SK-N-SH treated with all-trans-retinoic acid at 6 μM for 48 hours (cell line): ENCODE measurements at places on chromosomes 11 and 22.
A peak's percentile ranks its signal among the peaks of the same experiment; 100 is the strongest.

GRCh38 chr11:114678125-114679036 is at the start of gene NXPE2:
Gene NXPE2, plus strand, starts transcription at chr11:114678527. Its CDS starts 49 bp downstream, at chr11:114678576.
- no peak for ATAC-seq

- no peak for ATAC-seq
Observed at GRCh38 chr11:77791301-77791700, 29.2 kb downstream of the RSF1 start.

DNA sequence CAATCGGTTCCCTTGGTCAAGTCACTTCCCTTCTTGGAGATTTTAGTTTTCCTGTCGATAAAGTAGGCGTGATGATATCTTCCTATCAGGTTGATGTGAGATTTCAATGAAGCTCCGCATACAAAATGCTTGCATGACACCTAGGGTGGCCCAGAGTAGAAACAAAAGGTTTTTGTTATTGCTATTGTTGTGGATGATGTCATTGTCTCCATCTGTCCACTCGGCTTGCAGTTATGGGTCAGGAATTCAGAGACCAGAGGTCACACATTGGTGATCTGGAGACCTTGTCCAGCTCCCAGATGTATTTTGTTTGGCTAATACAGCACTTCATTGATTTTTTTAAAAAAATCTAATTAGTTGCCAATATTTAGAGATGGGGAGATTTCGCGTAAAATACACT is 382.1 kb downstream of the MN1 start:
- no peak for ATAC-seq

DNA sequence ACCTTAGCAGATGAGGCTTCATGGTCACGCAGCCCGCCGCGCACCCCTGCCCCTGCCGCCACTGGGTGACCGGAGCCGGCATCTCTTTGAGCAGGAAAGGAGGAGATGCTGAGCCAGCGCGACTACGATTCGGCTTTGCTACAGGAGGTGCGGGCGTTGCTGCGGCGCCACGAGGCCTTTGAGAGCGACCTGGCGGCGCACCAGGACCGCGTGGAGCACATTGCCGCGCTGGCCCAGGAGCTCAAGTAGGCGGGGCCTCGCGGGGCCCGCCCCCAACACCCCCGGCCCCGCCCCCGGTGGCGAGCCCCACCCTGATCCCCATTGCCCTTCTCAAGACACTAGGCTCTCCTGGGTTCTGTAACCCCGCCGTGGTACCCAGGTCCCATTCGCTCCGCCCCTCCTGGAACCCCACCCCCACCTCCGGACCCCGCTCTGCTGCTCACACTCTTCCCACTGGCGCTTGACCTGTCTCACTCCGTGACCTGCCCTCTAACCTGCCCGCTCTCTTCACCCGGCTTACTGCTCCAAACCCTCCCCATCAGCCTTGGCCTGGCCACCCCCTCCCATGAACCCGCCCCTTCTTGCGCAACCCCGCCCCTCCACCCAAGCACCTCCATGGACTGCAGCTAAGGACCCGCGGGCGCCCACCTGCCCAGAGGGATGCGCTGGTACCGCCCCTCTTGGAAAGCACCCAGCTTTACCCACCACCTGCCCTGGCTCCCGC is 9.1 kb downstream of the CTSF start:
- no peak for ATAC-seq

DNA sequence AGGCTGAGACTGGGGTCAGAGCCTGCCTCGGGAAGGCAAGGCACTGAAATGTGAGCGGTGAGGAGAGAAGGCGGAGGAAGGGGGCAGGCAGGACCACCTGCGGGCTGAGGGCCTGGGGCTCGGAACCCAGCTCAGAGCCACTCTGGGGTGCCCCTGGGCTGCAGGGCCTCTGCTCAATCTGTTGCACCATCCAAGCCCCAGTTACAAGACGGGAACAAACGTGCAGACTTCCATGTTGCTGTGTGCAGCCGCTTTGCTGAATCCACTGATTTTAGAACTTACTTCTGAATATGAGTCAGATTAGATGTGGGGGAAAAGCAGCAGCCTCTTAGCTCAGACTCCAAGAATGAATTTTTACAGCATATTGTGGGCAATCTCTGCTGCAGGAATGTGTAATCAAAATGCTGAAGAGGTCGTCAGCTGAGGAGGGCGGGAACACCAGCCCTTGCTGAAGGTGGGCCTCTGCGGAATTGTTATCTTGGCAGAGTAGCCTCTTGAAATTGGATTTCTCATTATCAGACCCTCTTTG is 21.6 kb downstream of the PARVG start:
- ATAC-seq = peak; percentile 33; the same call in 2 of the 3 replicates

- ATAC-seq = no peak
Observed at GRCh38 chr11:11605181-11605580, 16.6 kb downstream of the GALNT18 start.

DNA sequence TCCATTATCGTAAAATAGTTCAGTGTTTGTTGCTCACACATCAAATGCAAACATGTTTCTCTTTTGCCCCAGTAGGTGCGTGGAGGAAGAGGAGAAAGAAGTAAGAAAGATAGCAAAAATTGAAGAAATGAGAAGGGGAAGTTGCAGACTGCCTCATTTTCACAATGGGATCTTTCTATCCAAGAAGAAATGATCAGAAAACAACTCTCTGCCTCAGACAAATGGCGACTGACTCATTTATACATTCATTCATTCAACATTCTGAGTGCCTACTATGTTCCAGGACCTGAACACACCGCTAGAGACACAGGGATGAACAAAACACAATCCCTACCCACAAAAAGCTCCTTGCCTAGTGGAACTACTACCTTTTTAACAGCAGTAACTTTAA is 367 bp downstream of the HPS5 start:
- peak; percentile 2; the same call in 1 of the 3 replicates for ATAC-seq

DNA sequence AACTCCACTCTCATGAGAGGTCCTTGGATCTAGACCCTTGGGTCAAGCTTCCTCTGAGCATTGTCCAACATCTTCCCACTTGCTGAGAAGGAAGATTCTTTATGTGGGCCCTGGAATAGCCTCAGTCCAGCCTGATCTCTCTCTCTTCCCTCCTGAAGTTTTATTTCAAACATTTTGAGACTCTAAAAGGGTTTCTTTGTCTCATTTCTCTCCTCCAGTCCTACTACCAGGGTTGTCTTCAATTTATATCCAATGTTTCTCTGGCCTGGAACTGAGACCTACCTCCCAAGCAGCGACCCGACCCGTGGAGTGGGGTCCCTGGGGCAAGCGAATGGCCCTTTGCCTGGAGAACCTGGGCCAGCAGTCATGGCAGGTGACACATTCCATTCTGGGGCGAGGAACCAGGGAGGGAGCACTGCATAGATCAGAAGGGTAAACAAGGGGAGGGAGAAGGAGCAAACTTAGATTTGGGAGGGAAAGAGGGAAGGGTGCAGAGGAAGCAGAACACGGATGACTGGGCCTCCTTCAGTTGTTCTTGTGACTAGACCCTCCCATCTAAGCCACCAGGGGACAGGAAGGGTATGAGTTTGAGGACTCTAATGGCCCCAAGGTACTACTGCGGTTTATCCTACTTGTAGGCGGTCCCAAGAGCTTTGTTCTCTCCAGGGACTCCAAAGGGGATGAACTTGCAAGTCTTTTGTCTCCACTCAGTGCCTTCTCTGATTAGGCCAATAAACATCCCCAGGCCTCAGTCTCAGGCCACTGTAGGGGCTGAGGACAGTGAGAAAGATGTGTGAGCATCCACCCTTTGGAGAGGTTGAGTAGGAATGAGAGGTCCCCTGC is 14.2 kb upstream of the PRAME start:
- ATAC-seq = no peak

DNA sequence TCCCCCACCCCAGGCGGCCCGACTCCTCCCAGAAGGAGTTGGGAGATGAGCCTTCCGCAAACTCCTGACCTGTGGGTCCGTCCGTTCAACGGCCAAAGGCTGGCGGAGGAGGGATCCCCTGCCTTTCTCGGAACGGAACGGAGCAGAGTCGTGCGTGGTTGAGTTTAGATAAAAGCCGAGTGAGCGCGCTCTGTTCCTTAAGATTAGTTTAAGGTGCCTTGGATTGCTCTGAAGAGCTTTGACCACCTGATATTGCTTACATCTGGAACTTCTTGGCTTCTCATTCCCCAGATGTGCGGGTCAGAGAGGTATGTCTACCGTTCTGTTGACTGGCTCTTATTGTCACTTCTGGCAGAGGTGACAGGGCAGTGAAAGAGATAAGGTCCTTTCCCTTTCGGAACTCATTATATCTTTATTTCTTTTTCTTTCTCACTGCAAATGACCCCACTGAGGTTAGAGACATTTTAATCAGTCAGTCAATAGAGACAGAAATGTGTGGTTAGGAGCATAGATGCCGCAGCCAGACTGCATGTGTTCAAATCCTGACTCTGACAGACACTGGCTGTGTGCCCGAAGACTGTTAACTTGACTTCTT is at the start of gene TRIM6:
TRIM6 (plus strand) TSS at position 31 of the 595 bp plus-strand sequence; CDS start at position 292, 261 bp downstream.
- ATAC-seq = no peak

DNA sequence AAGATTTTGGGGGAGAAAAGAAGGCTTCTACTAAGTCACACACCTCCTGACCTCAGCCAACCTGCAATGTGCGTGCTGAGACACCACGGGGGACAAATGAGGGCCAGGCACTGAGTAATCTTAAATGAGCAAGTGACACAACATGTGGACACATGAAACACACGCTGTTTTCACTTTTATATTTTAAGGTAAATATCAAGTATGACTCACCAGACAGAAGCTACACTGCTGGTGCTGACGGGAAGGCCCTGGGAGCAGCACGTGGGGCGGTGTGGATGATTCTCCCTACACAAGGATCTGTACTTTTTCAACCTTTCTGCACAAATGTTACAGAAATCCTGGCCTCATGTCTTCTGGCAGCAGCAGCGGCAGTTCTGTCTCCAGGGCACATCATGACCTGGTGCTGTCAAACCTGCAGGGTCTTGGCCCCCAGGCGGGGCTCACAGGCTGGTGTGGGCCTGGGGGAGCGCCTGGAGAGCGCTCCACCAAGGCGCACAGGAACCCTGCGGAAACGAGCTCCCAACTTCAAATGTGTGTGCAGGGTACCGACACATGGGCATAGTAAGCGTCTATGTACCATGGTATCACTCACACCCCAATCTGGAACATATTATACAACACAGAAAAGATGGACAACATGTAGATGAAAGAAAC is 61.7 kb downstream of the DGCR2 start:
- ATAC-seq = no peak

DNA sequence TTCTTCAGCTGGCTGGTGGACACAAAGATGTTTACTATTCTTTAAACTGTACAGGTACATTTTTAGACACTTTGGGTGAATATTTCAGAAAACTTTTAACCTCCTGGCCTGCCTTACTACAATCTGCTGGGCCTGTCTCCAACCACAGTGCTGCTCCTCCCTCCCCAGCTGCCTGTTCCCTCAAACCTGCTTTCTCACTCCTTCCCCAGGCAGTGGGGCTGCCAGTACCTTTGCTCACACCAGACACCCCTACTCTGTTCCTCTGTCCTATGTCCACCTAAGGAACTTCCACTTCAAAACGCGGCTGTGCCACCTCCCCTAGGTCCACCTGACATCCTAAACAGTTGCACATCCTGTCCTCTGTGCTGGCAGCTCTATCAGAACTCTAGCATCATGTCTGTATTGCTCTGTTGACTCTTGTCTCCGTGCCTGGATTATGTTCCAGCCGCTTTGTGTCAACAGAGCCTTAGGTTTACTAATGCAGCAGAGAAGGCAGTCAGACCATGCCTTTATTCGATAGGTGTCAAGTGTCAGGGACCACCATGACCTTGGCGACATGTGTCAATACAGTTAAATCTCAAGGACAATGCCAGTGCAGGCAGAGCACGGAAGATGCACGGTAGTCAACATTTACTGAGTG is 13.4 kb downstream of the ZP1 start:
- no peak for ATAC-seq

- ATAC-seq = no peak
Observed at GRCh38 chr11:28296426-28296825, 188.2 kb downstream of the METTL15 start.

DNA sequence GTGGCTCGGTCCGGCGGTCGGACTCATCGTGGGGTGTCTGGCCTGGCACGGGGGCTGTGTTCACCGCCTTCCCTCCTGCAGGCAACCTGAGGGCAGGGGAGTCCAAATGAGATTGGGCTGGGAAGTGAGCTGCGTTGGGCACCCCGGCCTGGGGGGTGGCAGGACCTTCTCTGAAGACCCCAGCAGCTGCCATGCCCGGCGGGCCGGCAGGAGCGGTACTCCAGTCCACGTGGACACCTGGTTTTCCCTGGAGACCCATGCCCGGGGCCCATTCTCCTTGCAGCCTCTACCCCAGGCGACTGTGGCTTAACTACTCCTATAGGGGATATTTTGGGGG is 24.5 kb downstream of the LRRC10B start:
- ATAC-seq = no peak

- ATAC-seq = no peak
Observed at GRCh38 chr22:44047891-44048301, 23.8 kb downstream of the PARVB start.

- ATAC-seq = no peak
Observed at GRCh38 chr11:64352995-64353714, 5.8 kb upstream of the RPS6KA4 start.

DNA sequence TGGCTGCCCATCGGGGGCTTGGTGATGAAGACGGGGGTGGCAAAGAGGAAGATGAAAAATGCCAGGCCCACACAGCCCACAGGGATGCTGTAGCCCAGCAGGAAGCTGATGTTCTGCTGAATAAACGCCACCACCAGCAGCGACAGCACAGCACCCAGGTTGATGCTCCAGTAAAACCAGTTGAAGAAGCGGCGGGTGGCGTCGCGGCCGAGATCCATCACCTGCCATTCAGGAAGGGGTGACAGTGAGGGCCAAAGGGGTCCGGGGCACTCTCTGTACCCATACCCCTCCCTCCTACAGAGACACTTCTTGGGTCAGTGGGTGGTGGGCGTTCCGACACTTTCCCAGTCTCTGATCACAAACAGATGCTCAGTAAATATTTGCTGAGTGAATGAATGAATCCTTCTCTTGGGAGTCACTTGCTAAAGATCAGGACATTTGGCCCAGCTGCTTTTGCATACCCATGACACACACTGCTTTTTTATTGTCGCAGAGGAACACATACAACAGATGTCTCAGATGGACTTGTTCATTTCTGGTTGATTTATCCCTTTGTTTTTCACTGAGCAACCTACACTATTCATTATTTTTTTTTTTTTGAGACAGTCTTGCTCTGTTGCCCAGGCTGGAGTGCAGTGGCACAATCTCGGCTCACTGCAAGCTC is 5.2 kb downstream of the SLC15A3 start:
- ATAC-seq = no peak

DNA sequence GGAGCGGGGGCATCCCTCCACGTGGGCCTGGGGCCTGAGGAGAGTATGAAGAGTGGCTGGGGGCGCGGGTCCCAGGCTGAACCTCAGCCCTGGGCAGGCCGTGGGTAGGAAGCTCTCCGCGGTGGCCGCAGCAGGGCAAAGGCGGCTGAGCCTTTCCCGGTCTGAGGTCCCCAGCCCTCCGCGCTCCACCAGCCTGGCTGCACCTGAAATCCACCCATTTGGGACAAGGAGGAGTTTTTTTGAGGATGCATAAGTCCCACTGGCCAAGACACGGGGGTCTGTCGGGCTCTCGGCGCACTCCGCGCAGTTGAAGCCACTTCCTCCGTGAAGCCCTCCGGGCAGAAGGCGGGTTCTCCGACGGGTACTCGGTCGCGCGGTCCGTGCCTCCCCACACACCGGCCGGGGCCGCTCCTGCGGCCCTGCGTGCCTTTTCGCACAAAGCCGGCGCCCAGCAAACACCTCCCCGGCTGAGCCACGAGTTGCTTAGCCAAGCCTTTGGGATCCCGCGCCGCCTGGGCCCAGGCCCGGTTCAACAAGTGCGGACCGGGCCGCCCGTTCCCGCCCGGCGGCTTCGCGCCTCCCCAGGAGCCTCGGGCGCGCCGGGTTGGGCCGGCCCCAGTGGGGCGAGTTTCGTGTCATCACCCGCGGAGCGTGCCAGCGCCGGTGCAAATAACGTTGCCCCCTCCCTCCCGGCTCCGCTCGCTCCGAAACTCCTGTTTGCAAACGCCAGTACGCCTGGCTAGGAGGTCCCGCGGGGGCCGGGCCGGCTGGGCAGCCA is 666 bp upstream of the OVOL1 start:
- no peak for ATAC-seq

- ATAC-seq = no peak
Observed at GRCh38 chr11:15113381-15113780, 1.3 kb upstream of the INSC start.
